Vagina (tissue), 2 donors: ENCODE measurements at places on chromosomes 2 and 18. TPM values are rescaled to one million over a fixed set of nuclear protein-coding genes. Genes with fewer than 3 reads are reported as not detected.

- H3K27me3 ChIP-seq, result no peaks in the 10 kb centered on the region
- no peak overlapping the region for H3K4me3 ChIP-seq
- H3K36me3 ChIP-seq, result no peaks in the 10 kb centered on the region
- H3K4me1 ChIP-seq, result no peaks in the 10 kb centered on the region
- no peak for DNase-seq
Observed at GRCh38 chr2:37623971-37624900, 47.2 kb downstream of the CDC42EP3 start.

GRCh38 chr2:187878112-187878511 lies 323.9 kb upstream of the TFPI start:
- H3K36me3 ChIP-seq, result no peaks in the 10 kb centered on the region
- DNase-seq, result no peak
- no peak overlapping the region for H3K4me3 ChIP-seq

DNA sequence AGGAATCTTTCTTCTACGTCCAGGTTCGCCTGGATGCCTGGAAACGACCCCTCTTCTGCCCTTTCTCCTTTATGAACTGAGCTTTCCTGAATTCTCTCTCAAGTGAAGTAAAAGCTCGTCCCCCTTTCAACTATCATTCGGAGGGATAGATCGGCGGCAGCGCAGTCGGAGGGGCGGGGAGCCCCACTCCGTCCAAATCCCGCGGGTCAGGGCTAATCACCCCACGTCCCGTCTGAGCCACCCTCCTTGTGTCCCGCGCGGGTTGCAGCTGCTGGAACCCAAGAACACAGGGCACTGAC lies 367 bp downstream of the FBXO48 start:
- DNase-seq, result no peak
- H3K36me3 ChIP-seq, result no peaks in the 10 kb centered on the region
- H3K27ac ChIP-seq, result peak overlapping the region; percentile 93
- H3K4me1 ChIP-seq, result peaks cover 31% of the 10 kb centered on the region
- H3K27me3 ChIP-seq, result no peaks in the 10 kb centered on the region
- peak overlapping the region; percentile 76 for H3K4me3 ChIP-seq

Gene DCDC2C
- total RNA-seq, result not detected

Gene GLB1L
- 22.8 TPM for total RNA-seq

Gene SNORC
- not detected for total RNA-seq
